ENCODE measurements at places on chromosomes 16 and 17.

DNA sequence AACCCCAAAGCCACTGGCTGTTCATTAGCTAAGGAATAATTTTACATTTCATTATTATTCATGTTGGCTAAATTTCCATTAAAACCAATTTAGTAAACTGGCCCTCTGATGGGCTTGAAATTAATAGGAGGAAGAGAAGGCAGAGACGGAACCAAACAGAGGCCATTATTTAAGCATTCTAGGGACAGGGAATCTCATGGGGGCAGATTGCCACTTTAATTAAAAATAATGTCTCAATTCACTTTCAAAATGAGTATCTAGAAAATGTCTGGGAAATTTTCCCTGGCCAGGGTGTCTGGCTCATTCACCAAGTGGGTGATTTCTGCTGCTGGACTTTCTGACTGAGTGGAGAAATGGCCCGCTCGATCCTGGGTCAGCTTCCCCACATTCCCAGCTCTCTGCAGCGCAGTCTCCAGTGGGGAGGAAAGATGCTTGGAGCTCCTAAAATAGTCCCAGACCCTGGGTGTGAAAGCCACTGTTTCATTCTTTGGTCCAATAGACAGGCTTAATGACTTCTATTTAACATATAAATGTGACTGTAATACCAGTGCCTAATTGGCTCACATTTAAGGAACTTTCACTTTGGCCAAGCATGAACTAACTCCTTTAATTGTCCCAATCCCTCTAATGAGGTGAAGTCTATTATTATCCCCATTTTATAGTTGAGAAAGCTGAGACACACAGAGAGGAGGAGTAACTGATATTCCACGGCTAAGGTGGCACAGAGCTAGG, 64.3 kb downstream of the IRX6 start:
- no peak for DNase-seq

- no peak for DNase-seq
Observed at GRCh38 chr17:49578952-49579500, 3.4 kb downstream of the NXPH3 start.

- no peak for DNase-seq
Observed at GRCh38 chr16:28091656-28092055, 28.1 kb upstream of the GSG1L start.

DNA sequence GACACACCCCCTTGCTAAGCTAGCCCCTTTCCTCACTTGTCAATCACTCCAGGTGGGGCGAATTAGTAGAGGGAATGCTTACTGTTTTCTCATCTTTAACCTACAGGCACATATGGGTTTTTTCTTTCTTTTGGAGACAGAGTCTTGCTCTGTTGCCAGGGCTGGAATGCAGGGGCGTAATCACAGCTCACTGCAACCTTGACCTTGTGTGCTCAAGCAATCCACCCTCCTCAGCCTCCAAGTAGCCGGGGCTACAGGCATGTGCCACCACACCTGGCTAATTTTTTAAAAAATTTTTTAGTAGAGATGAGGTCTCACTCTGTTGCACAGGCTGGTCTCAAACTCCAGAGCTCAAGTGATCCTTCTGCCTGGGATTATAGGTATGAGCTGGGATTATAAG, 38.7 kb upstream of the RHBDL3 start:
- no peak for DNase-seq

- no peak for DNase-seq
Observed at GRCh38 chr17:17004251-17004996, 32.5 kb upstream of the TNFRSF13B start.

GRCh38 chr16:58272855-58273254, 22.0 kb downstream of the PRSS54 start:
- DNase-seq = no peak

DNA sequence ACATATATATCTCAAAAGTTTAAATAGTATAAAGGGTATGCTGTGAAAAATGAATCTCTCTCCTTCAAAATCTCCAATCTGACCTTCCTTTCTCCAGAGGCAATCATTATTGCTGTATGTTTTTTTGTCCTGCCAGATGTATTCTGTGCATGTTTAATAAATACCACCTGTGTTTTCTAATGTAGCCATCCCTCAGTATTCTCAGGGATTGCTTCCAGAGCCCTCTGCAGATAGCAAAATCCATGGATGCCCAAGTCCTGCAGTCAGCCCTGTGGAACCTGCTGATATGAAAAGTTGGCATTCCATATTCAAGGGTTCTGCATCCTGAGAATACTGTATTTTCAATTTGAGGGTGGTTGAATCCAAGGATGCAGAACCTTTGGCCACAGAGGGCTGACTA, 42.9 kb downstream of the BPTF start:
- DNase-seq = no peak

- no peak for DNase-seq
Observed at GRCh38 chr17:4999430-5000093, 1.8 kb downstream of the KIF1C start.

GRCh38 chr16:62712566-62712965, 676.3 kb upstream of the CDH8 start:
- DNase-seq = no peak

GRCh38 chr17:4950075-4950745, 709 bp upstream of the ENO3 start:
- DNase-seq = no peak

DNA sequence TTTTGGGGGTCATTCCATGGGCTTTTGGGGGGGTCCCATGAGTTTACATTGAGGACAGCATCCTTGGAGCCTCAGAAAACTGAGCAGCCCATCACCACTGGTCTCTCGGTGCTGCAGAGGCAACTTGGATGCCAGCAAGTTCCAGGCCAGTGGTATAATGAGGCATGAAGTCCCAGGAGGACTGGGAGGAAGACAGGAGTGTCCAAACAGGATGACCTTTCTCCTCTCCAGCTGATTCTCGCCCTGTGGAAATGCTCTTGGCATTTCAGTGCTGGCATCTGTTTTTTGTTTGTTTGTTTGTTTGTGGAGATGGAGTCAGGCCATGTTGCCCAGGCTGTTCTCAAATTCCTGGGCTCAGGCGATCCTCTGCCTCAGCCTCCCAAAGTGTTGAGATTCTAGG, 347.6 kb downstream of the SNX29 start:
- DNase-seq = no peak

GRCh38 chr16:19424478-19424877, 6.8 kb downstream of the TMC5 start:
- no peak for DNase-seq

GRCh38 chr17:3718201-3718600, 5.5 kb upstream of the HASPIN start:
- DNase-seq = no peak

DNA sequence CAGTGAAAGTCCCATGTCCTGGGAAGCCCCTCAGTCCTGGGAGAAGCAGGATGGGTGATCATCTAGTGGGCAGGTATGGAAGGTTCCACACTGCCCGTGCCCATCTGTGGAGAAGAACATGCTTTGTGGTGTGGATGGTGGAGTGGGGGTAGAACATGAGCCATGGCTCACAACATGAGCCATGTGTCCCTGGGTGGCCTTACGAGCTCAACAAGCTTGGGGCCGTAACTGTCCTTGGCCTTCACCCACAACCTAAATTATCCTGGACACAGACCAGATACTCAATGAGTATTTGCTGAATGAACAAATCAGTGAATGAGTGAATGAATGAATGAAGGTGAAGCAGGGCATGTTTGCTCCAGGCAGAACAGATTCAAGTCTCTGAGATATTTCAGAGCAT, 13.5 kb downstream of the SOX8 start:
- DNase-seq = no peak

DNA sequence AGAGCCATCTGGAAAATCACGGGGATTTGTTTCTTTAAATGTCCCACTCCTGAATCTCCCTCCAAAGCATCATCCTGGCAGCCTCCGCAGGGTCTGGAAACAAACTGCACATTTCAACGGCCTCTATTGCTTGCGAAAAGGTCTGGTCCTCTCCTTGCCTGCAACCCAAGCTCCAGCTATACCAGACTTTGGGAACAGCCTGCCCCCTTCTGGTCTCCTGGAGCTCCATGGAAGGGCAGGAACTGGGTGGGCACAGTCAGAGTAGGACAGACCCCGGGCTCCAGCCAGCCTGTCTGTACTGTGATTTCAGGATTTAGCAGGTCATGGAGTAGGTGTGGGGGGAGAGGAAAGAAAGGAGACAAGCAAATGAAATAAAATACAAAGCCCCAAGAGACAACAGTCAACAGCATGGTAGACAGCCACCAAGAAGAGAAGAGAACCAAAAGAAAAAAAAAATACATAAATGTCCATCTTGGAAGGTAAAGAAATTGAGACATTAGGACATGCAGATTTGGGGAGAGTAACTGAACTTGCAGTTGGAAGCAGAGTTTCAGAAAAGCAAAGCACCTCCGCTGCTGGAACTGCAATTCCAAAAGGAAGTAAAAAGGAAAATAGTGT, 2.7 kb downstream of the XYLT1 start:
- no peak for DNase-seq

DNA sequence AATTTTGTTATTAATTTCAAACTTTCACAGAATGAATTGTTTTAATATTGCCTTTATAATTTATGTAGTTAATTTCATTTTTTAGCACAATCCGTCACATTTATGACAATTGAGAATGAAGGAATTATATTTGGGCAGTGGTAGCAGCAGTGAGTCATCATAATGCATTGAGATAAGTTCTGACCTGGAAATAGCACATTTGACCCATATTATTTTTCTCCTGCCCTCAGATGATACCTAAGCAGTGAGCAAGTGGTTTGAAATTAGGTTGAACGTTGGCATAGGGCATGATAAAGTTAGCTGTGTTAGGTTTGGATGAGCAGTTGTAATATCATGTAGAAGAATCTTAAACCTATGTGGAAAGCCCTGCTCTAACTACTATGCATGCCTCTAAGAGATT, 1431.3 kb upstream of the CDH8 start:
- no peak for DNase-seq

- DNase-seq = no peak
Observed at GRCh38 chr16:22383827-22384226, 9.4 kb upstream of the CDR2 start.

- DNase-seq = no peak
Observed at GRCh38 chr17:40535924-40536294, 29.4 kb downstream of the CCR7 start.

DNA sequence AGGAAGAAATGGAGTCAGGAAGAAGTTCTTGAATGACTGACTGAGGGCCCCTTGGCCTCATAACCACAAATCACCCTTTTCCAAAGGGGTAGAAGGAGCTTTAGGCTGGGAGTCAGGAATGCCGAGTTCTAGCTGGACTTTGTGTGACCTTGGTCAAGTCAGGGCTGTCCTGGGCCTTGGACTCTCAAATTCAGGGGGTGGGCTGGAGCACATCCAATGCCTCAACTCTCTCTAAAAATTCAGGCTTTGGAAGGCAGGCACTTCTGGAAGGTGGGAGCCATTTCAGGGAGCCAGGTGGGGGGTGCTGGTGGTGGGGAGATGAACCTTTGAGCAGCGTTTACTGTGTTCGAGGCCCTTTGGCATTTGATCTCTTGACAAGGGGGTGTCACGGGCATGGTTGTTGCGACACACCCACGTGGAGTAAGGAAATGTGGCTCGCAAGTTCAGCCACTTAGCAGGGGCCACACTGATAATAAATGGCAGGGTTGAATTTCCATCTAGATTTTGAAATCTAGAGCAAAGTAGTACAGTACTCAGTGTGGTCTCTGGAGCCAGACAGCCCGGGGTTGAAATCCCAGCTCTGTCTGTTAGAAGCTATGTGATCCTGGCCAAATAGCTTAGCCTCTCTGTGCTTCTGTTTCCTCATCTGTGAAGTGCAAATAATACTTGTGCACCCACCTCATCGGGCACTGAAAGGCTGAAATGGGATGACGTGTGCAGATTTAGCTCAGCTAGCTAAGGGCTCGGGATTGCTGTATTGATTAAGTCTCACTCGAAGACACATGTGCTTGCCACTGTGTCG, 47.1 kb upstream of the CIBAR2 start:
- DNase-seq = no peak

- DNase-seq = no peak
Observed at GRCh38 chr17:40862985-40863733, 3.9 kb downstream of the KRT12 start.

DNA sequence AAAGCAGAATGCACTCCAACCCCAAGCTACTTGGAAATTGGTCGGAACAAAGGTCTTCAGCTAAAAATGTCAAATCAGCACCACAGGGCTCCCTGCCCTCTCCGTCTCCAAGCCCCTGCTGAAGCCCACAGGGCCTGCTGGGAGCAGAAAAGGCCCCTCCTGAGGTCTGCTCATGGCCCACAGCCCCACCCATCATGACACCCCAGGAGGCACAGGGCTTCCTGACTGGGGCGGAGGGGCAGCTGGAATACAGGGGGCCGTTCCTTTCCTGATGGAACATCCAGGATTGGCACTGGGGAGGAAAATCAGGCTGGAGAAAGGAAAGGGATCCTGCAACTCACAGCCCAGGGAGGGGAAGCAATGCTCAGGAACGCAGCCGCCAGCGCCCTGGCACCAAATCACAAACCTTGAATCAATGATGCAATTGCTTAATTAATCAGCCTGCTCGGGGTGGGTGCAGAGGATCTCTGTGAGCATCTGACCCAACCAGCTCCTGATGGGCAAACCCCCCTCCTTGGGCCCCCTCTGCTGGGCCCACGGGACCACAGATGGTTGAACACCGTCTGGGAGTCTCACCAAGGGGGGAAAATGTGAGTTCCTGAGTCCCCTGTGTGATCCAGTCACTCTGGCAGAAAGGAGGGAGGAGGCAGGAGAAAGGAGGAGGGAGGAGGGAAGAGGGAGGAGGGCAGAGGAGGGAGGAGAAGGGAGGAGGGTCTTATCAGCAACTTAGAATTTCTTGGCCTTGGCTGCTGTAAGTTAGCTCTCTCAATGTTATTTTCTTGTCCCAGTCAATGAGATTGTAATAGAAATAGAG, 155.5 kb downstream of the ZNF423 start:
- no peak for DNase-seq

DNA sequence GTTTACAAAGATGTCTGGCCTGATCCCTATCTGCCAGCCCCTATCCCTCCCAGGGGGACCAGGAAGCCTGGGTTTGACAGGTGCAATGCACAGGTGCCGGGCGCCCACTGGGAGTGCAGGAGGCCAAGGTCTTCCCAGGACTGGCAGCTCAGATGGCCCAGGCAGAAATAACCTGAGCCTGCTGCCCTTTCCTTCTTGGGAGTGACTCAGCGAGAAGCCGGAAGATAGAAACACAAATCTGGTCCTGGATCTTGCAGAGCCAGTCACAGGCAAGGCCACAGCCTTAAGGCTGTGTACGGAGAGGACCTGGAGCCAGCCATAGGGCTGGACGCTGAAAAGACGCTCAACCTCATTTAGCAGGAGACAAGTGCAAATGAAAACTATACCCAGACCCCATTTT, 27.7 kb downstream of the GPR142 start:
- no peak for DNase-seq

DNA sequence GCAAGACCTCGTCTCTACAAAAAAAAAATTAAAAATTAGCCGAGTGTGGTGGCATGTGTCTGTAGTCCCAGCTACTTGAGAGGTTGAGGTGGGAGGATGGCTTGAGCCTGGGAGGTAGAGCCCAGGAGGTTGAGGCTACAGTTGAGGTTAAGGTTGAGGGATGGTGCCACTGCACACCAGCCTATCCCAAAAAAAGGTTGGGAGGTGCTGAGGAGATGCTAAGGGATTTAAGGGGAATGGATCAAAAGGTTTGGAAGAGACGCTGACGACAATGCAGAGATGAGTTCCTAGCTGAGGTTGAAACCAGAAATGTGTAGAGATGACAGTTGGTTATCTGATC, 4.7 kb upstream of the NSMCE1 start:
- DNase-seq = no peak

GRCh38 chr17:41773190-41773588, 13.3 kb downstream of the JUP start:
- DNase-seq = no peak
